ENCODE measurements at places on chromosomes 7 and 10.

DNA sequence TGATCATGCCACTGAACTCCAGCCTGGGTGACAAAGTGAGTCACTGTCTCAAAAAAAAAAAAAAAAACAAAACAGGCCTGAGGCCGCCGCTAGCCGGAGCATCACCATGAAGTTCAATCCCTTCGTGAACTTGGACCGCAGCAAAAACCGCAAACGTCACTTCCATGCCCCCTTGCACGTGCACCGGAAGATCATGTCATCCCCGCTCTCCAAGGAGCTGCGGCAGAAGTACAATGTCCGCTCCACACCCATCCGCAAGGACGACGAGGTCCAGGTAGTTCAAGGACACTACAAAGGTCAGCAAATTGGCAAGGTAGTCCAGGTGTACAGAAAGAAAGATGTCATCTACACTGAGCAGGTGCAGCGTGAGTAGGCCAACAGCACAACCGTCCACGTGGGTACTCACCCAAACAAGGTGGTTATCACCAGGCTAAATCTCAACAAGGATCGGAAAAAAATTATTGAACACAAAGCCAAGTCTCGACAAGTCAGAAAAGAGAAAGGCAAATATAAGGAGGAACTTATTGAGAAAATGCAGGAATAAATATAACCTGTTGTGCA is 17.5 kb upstream of the RUFY2 start:
- DNase-seq: no peak

GRCh38 chr10:116716381-116716780 is 26.0 kb downstream of the HSPA12A start:
- no peak for DNase-seq

DNA sequence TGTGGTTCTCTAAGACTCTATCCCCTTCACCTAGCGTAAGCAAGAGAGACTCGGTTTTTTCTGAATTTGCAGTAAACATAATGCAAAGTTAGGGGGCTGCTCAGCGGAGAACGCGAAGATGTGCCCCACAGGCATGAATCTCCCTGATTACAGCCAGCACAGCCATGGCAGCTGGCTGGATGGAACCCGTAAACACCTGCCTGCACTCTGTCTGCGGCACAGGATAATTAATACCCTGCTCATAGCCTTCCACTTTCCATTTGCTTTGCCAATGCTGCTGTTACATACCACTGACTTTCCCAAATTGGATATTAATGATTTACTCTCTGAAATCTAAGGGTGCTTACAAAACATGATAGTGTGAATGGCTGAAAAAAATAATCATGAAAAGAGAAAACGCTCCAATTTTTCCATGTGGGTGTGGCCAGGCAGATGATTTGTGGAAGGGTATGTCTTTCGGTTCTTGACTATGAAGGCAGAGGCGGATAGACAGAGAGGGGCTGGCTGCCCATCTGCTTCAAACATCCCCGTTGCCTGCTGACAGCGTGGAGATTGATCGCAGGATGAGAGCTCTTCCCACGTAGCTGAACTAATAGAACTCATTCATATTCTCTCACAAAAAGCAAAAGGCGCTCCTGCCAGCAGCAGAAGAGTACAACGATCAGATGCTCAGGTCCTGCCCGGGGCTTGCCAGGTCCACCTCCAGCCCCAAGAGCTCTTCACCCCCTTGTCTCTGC is 193.2 kb upstream of the GHITM start:
- no peak for DNase-seq

- no peak for DNase-seq
Measured at GRCh38 chr7:148146346-148146745, 444.2 kb upstream of the C7orf33 start.

DNA sequence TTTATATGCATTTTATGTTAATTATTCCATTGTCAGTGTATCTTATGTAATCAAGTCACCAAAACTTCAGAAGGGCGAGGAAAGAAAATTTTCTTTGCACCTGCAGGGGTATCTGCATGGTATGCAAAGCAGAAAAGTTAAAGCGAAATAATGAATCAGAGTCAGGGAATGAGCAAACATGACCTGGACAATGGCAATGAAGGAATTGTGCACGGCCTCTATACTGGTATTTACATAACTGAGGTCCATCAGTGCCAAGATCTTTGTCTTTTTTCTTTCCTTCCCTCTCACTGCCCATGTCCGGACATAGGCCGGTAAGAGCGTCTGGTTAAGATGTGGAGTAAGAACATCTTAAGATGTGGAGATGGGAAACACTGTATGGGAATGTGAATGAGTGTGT is 14.4 kb upstream of the AKR1C3 start:
- DNase-seq: no peak

- no peak for DNase-seq
Measured at GRCh38 chr7:45918556-45918955, 2.5 kb downstream of the IGFBP3 start.

- DNase-seq: no peak
Measured at GRCh38 chr10:131872827-131873375, 27.9 kb upstream of the PPP2R2D start.

DNA sequence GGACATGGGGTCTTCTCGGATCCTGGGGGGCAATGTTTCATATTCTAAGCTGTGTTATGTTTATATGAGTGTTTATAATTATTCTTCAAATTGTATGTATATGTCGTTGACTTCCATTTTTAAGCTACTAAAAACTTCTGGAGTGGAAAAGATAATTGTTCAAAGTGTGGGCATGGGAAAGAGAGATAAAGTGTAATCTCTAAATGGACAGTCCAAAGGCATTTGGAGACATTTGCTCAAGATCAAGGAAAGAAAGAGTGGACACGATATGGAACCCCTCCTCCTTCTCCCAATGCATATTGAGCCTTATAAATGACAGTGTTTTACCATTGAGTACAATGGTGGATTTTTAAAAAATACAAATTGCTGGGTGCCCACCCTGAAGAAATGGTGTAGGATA is 81.1 kb downstream of the SDHAF3 start:
- no peak for DNase-seq

GRCh38 chr10:109957092-109957797 is 33.9 kb upstream of the XPNPEP1 start:
- no peak for DNase-seq

GRCh38 chr7:110573862-110574528 is 516.9 kb upstream of the LRRN3 start:
- DNase-seq: no peak

GRCh38 chr7:66219805-66220204 is 14.7 kb downstream of the TPST1 start:
- no peak for DNase-seq

- no peak for DNase-seq
Measured at GRCh38 chr10:1597370-1598146, 139.8 kb downstream of the ADARB2 start.

- no peak for DNase-seq
Measured at GRCh38 chr10:18906636-18907035, 142.0 kb upstream of the MALRD1 start.

DNA sequence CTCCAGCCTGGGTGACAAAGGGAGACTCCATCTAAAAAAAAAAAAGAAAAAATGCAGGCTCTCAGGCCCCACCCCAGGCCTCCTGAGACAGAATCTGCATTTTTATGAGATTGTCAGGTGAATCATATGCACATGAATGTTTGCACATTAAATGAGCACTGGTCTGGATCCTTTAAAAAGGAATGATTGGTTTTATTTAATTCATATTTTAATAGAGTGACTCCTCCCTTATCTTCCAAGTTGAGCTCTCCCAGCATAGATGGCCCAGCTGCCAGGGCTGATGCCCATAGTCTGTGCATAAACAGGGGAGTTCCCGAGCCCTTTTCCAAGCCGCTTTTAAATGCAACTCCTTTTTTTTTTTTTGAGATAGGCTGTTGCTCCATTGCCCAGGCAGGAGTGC is 28.5 kb downstream of the CUX1 start:
- DNase-seq: no peak

DNA sequence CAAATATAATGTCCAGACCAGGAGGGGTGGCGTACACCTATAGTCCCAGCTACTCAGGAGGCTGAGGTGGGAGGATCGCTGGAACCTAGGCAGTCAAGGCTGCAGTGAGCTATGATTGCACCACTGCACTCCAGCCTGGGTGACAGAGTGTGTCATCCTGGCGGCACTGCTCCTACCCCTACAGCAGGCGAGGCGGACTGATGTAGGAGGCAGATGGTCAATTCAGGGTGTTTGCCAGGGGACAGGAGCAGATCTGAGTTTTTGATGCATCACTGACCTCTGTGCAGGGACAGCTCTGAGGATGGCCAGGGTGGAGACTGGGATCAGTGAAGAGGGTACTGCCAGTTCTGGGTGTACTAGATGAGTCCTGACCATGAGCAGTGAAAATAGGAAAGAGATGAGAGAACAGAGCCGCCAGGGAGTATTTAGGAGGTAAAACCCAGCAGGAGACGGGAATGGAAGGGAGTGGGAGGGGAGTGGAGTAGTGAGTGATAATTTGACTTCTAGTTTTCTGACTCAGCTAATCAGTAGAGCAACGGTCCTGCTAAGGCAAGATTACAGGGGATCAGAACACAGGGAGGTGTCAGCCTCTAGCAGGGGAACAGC is 75.3 kb downstream of the HIP1 start:
- no peak for DNase-seq

GRCh38 chr10:91200314-91201212 is 19.9 kb upstream of the PCGF5 start:
- DNase-seq: no peak

DNA sequence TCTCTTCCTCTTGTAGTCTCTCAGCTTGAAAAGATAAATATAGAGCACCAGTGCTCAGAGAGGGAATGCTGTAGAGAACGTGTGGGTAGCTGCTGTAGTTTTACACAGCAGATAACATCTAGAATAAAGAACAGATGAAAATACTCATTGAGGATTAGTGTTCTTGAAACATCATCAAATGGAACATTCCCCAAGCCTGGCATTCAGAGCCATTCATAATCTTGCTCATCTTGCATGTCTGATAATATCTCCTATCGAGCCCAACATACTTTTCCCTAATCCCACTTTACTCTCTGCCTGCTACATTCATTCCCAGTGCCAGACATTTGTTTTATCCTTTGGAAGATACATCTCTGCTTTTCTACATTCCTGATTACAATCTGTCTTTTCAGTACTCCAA is 35.2 kb downstream of the MCU start:
- DNase-seq: no peak

GRCh38 chr7:152894295-152895170 is 135.0 kb downstream of the ACTR3B start:
- no peak for DNase-seq

DNA sequence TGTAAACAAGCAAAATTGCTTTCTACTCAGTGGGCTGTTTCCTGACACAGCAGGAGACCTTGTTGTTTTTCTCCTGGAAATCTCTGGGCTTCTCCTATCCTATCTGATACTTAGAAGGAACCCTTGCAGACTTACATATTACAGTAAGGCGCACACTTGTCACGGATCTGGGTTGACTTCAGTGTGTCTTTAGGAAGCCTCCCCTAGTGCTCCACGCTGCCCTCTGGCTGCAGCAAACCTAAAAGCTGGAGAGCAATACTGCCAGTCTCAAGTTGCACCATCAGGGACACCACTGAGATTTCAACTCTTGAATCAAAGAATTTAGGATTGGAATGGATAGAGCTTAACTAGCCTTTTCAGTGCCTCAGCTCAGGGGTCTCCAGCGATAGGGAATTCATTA is 495.3 kb downstream of the LRMDA start:
- no peak for DNase-seq

DNA sequence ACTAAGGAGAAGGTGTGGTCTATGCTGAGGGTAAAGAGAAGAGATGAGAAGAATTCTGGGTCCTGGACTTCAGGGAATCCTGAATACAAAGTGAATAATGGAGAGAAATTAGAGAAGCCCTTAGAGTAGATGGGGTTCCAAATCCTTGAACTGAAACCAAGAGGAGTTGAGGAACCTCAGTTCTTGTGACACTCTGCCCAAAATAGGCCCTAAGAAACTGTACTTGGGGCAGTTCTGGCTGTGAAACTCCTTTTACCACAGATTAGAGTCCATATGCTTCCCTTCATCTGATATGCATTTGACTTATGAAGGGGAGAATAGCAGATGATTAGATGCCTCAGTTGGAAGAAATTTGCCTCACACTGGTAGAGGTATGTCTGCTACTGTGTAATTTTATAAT is 19.0 kb downstream of the TES start:
- no peak for DNase-seq

DNA sequence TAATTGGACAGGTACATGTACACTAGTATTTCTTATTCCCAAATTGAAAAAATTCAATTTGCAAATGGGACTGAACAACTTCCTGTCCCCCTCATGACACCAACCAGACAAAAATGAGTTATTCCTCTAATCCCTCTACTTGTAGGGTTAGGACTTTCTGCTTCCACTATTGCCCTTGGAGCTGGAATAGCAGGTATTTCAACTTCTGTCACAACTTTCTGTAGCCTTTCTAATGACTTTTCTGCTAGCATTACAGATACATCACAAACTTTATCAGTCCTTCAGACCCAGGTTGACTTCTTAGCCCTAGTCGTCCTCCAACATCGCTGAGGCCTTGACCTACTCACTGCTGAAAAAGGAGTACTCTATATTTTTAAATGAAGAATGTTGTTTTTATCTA is 6.4 kb downstream of the CYP3A7 start:
- no peak for DNase-seq

GRCh38 chr7:16479591-16479990 is 14.1 kb upstream of the SOSTDC1 start:
- no peak for DNase-seq

DNA sequence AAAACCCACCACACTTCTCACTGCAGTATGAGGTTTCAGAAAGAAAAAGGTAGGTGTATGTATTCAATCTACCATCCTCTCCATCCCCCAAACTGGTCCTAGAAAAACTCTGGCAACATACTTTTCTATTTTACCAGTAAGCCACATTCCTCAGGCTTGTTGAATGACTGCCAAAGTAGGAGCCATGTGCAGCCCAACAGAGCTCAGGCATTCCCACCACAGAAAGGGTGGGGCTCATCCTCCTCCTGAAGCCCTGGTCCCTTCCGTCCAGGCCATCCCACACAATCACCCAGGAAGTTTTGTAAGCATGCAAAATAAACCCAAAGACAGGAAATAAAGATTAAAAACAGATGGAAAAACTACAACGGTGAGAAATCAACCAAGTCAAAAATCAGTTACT is 57.2 kb downstream of the MAD1L1 start:
- DNase-seq: no peak

DNA sequence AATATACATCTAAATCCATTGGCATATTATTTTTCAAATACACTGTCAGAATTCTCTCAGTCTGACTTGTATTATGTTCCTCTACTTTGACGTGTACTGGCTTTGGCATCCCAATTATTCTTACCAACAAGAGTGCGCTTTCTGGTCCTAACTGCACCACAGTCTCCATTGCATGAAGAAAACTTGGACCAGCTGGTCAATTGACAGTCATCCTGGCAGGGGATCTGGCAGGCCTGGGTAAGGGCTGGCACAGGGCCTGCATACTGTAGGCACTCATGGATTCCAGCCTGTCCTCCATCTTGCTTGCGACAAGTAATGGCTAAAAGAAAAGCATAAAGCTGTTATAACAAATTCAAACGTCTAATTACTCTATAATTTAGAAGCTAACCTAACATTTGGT is 384.9 kb downstream of the THSD7A start:
- no peak for DNase-seq

DNA sequence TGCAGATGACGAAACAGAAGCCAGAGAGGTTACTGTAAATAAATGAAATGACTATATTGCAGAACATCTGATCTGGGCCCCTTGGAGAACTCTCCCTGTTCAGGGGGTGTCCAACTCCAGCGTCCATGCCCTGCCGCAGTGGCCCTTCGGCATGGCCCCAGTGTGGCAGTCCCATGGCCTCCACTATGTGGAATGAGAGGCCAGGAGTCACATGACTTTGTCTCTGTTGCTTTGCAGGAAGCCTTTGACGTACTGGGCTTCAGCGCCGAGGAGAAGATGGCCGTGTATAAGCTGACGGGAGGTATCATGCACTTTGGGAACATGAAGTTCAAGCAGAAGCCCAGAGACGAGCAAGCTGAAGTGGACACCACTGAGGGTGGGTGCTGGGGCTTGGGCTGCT is 15.6 kb upstream of the MYH16 start:
- no peak for DNase-seq

Data from stimulated activated CD4-positive, alpha-beta T cell treated with anti-CD3 and anti-CD28 coated beads, TNF-alpha, amount 100 ng/mL, for 4 hours (primary cell).